Left lung (tissue), 14 donors: ENCODE measurements at places on chromosomes 7 and 10. TPM values are rescaled to one million over a fixed set of nuclear protein-coding genes. Genes with fewer than 3 reads are reported as not detected.

SPDYE6 gene
- 8.4 TPM for polyA plus RNA-seq

GRCh38 chr10:63614371-63614891 is 93.2 kb downstream of the REEP3 start:
- no peak for DNase-seq

DNA sequence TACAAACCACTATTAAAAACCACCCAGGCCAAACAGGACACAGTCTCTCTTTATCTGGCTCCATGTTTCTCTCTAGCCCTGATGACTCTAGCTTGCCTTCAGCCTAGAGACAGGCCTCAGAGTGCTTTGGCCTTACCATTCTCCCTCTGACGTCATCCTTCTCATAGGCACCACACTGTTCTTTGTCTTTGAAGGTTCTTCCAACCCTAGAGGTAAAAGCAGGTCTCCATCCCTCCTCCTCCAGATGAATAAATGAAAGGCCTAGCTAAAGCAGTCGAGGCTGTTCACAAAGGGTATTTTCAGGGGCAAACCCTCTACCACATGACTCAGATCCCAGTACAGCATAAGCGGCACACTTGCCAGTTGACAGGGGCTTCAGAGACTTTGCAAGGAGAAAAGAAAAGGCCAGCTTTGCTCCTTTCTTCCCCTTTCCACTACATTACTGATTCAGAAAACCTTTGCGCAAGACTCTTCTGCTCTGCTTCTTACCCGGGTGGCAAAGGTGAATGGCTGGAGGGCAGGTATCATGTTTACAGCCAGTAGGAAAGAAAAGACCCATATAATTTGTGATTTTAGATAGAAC is 14.8 kb downstream of the NFE2L3 start:
- DNase-seq = no peak

PAX4 gene
- not detected for polyA plus RNA-seq

DNA sequence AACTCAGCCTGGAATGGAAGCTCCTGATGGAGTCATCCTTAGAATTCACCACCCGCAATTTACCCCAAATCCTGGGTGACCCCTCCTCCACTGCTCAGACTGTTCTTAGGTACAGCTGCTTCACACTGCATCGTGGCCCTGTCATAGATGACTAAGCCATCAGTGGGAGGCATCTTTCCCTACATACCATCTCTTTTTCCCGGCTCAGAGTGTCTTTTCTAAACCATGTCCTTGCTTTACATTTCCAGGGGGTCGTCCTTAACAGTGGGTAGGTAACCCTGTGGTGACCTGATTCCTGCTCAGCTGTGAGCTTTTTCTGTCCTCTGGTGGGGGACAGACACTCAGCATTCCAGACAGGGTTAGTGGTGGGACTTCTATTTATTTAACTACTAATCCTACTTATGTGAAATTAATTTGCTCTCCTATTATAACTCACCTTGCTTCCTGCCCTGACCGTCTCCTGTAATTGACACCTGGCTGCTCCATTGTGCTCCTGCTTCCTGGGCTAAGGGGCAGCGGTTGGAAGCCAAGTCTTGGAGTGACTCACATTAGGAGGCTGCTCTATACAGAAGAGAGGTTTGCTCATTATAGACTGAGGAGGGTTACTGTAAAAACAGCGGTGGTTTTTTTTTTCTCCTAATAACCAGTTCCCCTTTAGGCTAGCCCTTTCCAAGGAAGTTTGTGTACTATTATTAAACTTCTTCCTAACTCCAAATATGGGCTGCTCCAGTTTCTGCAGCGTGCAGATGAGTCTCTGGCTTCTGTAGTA is 40.6 kb downstream of the PYROXD2 start:
- no peak for DNase-seq

ZNF853 gene
- polyA plus RNA-seq = 15.5 TPM
